ENCODE measurements at places on chromosomes 16 and 17. TPM values are rescaled to one million over a fixed set of nuclear protein-coding genes. Genes with fewer than 3 reads are reported as not detected.
A peak's percentile ranks its signal among the peaks of the same experiment; 100 is the strongest.

DNA sequence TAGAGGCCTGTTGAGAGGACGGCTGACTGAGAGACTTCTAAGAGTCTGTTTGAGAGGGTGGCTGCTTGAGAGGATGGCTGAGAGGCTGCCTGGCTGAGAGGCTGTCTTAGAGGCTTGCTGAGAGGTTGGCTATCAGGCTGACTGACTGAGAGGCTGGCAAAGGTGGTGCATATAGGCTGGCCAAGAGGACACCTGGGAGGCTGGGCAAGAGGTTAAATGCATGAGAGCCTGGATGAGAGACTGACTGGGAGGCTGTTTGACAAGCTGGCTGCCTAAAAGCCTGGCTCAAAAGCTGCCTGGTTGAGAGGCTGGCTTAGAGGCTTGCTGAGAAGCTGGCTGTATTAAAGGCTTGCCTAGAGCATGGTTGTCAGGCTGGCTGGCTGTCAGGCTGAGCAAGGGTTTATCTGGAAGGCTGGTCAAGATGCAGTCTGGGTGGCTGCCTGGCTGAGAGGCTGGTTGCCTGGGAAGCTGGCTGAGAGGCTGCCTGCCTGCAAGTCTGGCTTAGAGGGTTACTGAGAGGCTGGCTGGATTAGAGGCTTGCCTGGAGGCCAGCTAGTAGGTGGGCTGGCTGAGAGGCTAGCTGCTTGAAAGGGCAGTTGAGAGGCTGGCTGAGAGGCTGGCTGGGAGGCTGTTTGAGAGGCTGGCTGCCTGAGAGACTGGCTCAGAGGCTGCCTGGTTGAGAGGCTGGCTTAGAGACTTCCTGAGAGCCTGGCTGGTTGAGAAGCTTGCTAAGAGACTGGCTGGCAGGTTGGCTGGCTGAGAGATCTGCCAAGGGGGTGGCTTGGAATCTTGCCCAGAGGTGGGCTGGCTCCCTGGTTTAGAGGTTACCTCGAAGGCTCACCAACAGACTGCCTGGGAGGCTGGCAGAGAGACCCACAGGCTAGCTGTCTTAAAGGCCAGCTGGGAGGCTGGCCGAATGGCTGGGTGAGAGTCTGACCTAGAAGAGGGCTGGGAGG is 38.3 kb upstream of the ACSM2B start:
- DNase-seq: no peak

DNA sequence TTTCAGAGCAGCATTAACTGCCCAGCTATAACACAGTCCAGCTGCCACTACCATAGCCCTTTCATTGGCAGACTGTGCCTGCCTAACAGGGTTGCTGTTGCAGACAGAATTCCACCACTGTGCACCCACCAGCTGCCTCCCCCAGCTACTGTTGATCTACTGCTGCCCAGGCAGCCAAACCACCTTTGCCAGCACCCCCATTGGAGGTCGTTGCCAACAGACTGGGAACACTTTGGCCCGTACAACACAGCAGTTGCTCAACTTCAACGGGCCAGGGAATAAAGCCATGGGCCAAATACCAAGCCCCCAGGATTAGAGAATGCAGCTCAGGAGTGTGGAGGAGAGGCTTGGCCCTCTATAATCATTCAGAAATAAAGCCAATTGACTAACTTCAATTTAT is 473.6 kb downstream of the CDH11 start:
- DNase-seq: no peak

DNA sequence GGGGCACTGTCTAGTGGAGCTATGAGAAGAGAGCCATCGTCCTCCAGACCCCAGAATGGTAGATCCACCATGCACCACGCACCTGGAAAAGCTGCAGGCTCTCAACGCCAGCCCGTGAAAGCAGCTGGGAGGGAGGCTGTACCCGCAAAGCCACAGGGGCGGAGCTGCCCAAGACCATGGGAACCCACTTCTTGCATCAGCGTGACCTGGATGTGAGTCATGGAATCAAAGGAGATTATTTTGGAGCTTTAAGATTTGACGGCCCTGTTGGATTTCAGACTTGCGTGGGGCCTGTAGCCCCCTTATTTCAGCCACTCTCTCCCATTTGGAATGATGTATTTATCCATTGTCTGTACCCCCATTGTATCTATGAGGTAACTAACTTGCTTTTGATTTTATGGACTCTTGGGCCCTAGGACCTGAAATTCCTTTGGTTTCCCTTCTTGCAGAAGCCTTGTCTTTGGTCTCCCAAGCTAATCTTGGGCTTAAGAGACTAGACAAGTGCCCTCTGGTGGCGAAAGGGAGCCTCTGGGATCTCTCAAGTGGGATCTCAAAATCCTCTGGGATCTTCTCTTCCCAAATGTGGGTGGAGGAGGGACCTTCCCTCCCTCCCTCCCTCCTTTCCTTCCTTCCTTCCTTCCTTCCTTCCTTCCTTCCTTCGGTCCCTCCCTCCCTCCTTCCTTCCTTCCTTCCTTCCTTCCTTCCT is 58.2 kb upstream of the HAPSTR1 start:
- DNase-seq: peak; percentile 63

The WRAP53 gene
- total RNA-seq: 9.2 TPM

- no peak for DNase-seq
Measured at GRCh38 chr17:42358434-42358833, 29.8 kb downstream of the STAT3 start.
